HFF-Myc (cell line): ENCODE measurements at places on chromosomes 4 and X.

DNA sequence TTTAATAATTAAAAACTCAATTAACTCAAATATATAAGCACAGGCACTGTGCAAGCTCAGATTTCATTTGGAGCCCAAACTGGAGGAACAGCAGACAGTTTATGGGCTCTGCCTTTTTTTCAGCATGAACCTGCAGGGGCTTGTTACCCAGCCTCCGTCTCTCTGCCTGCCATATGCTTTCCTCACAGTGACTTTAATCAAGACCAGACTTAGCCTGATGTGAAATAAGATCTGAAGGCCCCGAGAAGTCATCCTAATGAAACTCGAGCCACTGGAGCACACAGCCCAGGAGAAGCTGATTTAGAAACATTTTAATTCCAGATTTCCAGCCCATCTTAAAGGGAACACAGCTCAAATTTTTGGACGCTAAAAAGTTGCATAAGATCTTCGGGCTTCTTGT, 55.6 kb downstream of the SPATA18 start:
- peak; percentile 89 for DNase-seq

- DNase-seq: no peak
Observed at GRCh38 chrX:64195862-64196261, 9.6 kb downstream of the AMER1 start.

DNA sequence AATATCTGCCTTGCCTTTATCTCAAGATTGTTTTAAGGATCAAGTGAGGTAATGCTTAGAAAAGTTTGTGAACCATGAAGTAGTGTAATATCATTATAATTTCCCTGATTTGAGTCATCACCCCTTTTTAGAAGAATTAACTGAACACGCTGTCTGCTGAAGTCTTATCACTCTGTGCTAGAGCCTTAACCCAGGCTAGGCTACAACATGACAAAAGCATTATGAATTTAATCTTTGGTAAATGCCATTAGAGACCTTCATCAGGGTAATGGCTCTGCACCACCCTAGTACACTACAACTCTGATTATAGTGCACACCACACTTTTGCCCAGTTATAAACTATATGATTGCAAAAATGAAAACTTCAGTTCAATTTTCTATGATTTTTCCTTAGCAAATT, 118.3 kb downstream of the ADGRL3 start:
- no peak for DNase-seq

GRCh38 chrX:107628662-107629539, 591 bp downstream of the PRPS1 start:
- no peak for DNase-seq

- DNase-seq: no peak
Observed at GRCh38 chr4:153023692-153024394, 87.7 kb downstream of the FHDC1 start.

GRCh38 chrX:74389016-74389722, 32.1 kb upstream of the SLC16A2 start:
- no peak for DNase-seq

- DNase-seq: no peak
Observed at GRCh38 chrX:153582896-153583295, 16.0 kb downstream of the CCNQ start.
